Temporal lobe (tissue), 4 donors: ENCODE measurements at places on chromosomes 1 and 21. TPM values are rescaled to one million over a fixed set of nuclear protein-coding genes. Genes with fewer than 3 reads are reported as not detected.

The FAM72A gene
- total RNA-seq, result 1.7 TPM

The C8B gene
- not detected for total RNA-seq

The DNAJC6 gene
- total RNA-seq, result 123 TPM

The LRRC53 gene
- under 0.01 TPM for total RNA-seq

The XPR1 gene
- 329 TPM for total RNA-seq

The GBP4 gene
- 1.2 TPM for total RNA-seq

The PLPP3 gene
- total RNA-seq, result 36.4 TPM

The TIMM17A gene
- 41.8 TPM for total RNA-seq

The OR10J1 gene
- total RNA-seq, result not detected

The F13B gene
- total RNA-seq, result not detected

The NBPF10 gene
- total RNA-seq, result 0.74 TPM

The C4BPA gene
- total RNA-seq, result not detected

The RNU1-2 gene
- total RNA-seq, result 73,230 TPM

The AQP10 gene
- not detected for total RNA-seq

The FABP3 gene
- 88.0 TPM for total RNA-seq

The SMIM11 gene
- 10.6 TPM for total RNA-seq

The ATPAF1 gene
- total RNA-seq, result 29.0 TPM
